ENCODE measurements at places on chromosomes 6 and 20.
A peak's percentile ranks its signal among the peaks of the same experiment; 100 is the strongest.

DNA sequence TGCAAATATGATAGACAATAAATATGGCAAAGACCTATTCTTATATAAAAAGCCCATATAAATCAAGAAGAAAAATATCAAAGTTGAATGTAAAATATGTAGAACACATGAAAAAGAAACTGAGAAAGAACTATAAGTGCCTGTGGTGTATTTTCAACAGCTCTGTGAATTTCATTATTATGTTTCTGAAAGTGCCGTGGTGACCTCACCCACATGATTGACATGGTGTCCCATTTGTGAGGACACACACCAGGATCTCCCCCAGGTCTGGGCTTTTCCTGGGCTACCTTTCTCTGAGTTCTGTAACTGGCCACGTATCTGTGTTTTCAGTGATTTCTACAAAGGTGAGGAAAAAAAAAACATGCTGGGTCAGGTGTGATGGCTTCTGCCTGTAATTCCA is 86.7 kb downstream of the BMP6 start:
- DNase-seq: no peak

GRCh38 chr20:667351-668034 is 8.1 kb downstream of the SCRT2 start:
- peak; percentile 53 for DNase-seq

GRCh38 chr6:31874836-31875572 is 3.8 kb downstream of the SLC44A4 start:
- no peak for DNase-seq

DNA sequence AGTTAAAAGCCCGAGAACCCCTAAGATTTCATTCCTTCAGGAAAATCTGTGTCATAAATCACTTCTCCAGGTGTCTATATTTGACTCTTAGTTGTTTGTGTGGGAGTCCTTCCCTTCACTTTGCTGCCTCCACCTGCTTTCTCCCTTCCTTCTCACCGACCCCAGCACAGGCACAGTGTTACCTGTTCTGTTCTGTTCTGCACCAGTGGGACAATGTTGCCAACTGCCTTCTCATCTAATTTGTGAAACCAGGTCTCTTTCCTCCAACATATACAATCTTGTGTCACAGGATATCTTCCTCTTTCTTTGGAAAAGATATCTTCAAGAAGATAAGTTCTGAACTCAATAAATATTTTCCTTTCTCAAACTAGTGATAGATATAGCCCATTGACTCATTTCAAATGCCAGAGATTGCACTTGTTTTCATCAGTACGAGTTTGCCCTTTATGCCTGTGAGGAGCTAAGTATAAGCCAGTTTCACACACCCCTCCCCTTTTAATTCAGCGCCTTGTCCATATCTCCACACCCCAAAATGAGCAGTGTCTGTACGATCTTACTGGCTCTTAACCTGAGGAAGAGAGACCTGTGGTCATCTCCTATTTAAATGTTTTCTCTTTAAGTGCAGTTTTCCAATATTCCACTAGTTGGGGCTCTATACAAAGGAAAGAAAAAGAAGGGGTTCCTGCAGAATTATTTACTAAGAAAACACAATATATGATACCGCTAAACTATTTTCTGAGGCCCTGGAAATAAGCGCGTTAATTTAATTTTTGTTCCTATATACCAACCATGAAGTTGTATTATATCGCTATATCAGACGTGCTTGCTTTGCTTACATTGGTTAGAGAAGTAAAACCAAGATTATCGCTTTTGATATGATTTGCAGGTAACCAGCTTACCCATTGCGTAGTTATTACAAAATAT is 81.6 kb upstream of the PREP start:
- DNase-seq: no peak

GRCh38 chr6:75531174-75531573 is 37.6 kb upstream of the FILIP1 start:
- DNase-seq: no peak

GRCh38 chr6:108650325-108650724 is 89.6 kb downstream of the FOXO3 start:
- no peak for DNase-seq

DNA sequence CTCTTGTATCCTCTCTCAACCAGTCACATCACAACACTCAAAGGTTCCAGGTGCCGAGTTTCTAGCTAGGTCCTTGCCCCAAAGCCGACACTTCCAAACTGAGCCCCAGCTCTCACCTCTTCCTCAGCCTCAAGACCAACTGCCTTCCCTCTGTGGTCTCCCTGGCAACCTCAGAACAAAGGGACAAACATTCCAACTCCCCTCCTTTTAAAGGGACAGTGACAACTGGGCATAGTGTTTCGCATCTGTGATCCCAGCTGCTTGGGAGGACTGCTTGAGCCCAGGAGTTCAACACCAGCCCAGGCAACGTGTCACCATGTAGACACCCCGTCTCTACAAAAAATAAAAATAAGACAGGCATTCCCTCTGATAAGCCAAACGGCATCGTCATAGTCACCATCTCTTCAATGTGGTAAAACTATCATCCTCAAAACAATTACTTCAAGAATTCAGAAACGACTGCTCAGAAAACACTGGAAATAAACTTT is 11.3 kb downstream of the DIDO1 start:
- no peak for DNase-seq

DNA sequence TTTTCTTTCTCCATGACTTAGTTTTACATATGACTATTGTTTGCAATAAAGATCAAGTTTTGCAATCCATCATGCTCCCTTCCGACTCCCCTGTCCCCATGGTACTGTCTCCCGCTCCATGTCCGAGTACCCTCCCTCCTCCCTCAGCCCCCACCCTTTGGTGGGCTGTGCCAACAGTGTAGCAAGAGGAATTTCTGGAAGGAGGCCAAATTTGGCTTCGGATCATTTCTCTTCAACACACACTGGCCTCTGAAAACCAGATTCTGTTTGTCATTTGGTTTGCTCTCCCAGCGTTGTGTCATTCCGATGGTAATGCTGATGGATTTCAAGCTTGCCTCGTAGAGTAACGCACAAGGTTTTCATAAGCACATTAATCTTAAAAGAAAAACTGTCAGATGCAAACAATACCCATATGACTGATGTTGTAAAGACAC is 22.9 kb upstream of the PAX1 start:
- no peak for DNase-seq

GRCh38 chr6:14348389-14348788 is 230.8 kb downstream of the CD83 start:
- no peak for DNase-seq

GRCh38 chr6:88865275-88865674 is 98.1 kb downstream of the RNGTT start:
- no peak for DNase-seq

- no peak for DNase-seq
These were observed 162.8 kb upstream of the AFDN start for GRCh38 chr6:167663784-167664443.

DNA sequence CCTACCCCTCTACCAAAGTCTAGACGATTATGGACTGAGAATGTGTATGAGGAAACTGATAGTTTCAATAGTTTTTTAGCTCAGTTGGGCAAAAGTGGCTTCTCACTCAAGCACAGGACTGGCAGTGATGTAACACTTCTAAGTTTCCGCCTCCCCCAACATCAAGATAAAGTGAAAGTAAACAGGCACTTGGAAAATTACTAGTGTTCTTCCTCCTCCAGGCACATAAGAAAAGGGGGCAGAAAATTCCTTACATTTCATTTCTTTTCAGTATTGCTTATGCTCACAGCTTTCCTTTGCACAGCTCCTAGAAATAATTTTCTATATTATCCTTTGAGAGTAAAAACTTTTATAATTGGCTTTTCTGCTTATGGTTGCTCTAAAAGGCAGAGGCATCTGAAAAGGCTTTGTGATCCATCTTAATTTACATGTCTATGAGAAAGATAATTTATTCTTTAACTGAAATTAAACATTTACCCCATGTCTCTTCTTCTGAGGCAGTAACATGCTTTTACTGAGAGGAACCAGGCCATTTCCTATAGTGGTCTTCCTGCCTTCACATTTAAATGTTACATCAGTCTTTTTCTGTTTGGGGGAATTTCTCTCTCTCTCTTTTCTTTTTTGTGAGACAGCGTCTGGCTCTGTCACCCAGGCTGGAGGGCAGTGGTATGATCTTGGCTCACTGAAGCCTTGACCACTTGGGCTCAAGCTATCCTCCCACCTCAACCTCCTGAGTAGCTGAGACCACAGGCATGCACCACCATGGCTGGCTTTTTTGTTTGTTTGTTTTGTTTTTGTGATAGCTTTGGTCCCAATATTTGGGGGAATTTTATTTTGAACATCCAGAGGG is 65.0 kb upstream of the EEF1A1 start:
- DNase-seq: no peak

DNA sequence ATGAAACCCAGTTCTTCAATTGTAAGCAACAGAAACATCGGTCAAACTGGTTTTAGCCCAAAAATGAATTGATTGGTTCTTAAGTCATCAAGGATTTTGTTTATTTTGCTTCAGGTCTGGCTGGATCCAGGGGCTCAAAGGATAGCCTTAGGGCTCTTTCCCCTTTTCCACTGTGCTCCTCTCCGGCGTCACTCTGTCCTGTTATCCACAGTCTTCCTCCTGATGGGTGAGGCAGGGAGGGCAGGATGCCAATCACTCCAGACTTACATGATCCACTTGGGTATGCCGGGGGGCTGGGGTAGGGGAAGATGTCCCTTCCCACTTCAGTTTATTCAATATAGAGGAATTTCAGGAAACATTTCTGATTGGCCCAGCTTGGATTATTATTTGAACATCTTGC is 40.0 kb downstream of the PLAGL2 start:
- DNase-seq: no peak

DNA sequence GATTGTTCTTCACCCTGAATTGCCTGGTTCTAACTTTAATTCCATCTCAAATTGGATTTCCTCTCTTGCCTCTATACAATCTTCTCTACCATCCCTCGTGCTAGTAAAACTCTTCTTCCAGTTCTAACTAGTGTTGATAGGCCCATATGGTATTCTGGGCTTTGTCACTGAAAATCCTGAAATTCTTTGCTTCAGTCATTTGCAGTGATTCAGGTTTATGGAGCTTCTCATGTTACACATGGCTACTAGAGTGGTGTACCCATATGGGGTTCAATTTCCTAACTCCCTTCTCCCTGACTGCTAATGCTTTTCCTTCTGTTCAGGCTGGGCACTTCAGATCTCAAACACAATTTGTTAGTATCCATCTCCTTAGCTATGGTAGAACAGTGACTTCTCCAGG is 956.6 kb downstream of the KIF16B start:
- DNase-seq: no peak

DNA sequence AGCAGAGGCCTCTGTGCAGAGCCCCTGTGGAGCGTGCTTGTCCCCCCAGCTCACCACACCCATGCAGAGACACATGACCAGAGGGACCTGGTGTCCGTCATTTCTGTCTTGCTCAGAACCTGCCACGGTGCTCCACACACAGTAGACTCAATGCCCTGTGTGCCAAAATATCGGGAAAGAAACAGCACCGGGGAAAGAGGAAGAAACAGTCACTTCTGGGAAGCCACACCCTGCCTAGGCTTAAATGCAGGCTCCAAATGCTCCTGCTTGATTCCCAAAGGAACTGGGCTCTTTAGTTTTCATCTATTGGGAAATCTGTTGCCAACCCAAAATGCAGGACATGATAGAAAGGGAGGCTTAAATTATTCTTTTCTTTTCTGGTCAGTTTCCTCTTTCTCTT is 503.9 kb downstream of the CD83 start:
- no peak for DNase-seq

- DNase-seq: peak; percentile 52
These were observed 131.8 kb upstream of the MLN start for GRCh38 chr6:33935439-33936080.

DNA sequence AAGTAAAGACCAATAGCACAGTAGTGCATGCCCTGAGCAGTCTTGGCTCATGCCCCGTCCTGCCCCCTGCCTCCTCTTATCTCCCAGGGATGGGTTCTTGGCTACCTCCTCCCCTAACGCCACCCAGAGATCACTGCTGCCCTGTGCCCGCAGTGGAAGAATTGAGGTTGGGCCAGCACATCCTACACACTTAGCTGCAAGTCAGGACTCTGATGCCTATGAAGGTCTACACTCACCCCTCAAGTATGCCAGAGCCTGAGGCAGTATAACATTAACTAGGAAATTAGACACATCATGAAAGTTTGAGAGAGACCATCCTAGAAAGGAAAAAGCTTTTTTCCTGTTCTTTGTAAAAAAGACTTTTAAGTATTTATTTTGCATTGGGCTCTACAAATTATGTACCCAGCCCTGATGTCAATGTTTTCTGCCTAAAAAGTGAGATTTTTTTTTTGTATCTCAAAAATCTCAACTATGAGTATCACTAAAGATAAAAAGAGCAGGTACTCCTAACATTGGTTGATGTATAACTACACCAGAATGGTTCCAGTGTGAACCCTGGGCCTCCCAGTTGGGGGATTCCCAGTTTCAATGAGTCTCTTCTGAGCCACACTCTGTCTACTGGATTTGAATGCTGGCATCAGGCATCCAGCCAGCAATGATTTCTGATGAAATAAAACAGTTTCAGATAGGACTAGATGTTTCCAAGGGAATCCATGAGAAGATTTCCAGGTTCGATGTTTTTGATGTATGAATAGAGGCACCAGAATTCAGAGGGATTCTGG is 115.4 kb downstream of the ISM1 start:
- no peak for DNase-seq

DNA sequence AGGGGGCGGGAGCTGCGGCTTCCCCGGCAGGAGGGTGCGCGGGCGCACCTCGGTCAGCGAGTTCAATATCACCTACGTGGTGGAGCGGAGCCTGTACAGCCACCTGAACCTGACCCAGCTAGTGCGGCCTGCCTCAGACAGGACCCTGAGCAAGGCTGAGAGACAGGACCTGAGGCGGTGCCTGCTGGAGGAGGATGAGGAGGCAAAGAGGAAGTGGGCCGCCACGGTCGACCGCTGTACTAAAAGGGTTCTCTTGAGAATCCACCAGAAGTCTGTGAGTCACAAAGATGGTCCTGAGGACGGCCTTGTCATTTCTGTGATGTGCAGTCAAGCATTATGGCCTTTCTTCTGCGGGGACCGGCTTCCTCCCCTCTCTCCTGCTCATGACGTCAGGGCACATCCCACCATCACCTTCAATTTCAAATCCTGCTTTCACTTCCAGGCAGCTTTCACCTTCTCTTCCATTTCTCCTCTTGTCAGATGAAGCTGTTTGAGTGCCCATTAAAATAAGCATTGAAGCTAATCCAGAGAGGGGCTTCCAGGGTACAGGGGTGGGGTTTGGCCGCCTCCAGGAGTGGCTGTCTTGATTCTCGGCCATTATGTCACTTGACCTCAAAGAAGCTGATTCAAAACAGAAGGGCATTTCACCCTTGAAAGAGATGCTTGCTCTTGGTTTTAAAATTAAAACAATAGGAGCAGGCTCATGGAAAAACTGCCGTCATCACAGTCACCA is 177.6 kb downstream of the SASH1 start:
- DNase-seq: no peak

All from BE2C (cell line).